Mammary epithelial cell (primary cell): ENCODE measurements at places on chromosomes 1 and 21. TPM values are rescaled to one million over a fixed set of nuclear protein-coding genes. Genes with fewer than 3 reads are reported as not detected.

Gene CFAP74
- total RNA-seq: 0.07 TPM in 1 of 2 replicates, not detected in the other

Gene CRNN
- total RNA-seq: not detected in 2 replicates

Gene ITLN2
- 0.35 and 0.67 TPM in 2 replicates for total RNA-seq

Gene BROX
- total RNA-seq: 54.0 and 63.2 TPM in 2 replicates

Gene TAS1R3
- total RNA-seq: not detected in 2 replicates

Gene CYP4Z1
- not detected for total RNA-seq

Gene PLPPR5
- total RNA-seq: not detected

Gene CFHR2
- total RNA-seq: not detected in 2 replicates

Gene C4BPA
- not detected for total RNA-seq

Gene CRYZ
- total RNA-seq: 9.4 and 22.5 TPM in 2 replicates

Gene ATP1A4
- total RNA-seq: not detected in 2 replicates

Gene NTRK1
- total RNA-seq: not detected

Gene C8B
- total RNA-seq: not detected in 2 replicates

Gene EXTL1
- total RNA-seq: 6.8 TPM

Gene IL12RB2
- total RNA-seq: 11.5 TPM

Gene LPAR3
- 8.6 and 14.3 TPM in 2 replicates for total RNA-seq

Gene LRRC39
- 0.17 TPM for total RNA-seq

Gene PLCH2
- total RNA-seq: 157 and 215 TPM in 2 replicates

Gene ANGPTL3
- not detected in 2 replicates for total RNA-seq

Gene SLAMF6
- total RNA-seq: not detected in 2 replicates

Gene CFAP141
- total RNA-seq: not detected in 2 replicates

Gene RAP1GAP
- total RNA-seq: 0.45 and 0.54 TPM in 2 replicates

Gene RNASEL
- total RNA-seq: 3.5 TPM
